ENCODE measurements at places on chromosomes 5 and 9.

- peak; percentile 83 for DNase-seq
These were observed 52.5 kb downstream of the JADE2 start for GRCh38 chr5:134577796-134578577.

- no peak for DNase-seq
These were observed 52.2 kb upstream of the SPINK5 start for GRCh38 chr5:148011398-148012137.

GRCh38 chr5:67746103-67746502 is 469.5 kb upstream of the PIK3R1 start:
- DNase-seq = no peak

GRCh38 chr5:134100283-134101091 is 14.0 kb upstream of the TCF7 start:
- no peak for DNase-seq

- no peak for DNase-seq
These were observed 14.7 kb downstream of the DNAJC25 start for GRCh38 chr9:111645806-111646205.

DNA sequence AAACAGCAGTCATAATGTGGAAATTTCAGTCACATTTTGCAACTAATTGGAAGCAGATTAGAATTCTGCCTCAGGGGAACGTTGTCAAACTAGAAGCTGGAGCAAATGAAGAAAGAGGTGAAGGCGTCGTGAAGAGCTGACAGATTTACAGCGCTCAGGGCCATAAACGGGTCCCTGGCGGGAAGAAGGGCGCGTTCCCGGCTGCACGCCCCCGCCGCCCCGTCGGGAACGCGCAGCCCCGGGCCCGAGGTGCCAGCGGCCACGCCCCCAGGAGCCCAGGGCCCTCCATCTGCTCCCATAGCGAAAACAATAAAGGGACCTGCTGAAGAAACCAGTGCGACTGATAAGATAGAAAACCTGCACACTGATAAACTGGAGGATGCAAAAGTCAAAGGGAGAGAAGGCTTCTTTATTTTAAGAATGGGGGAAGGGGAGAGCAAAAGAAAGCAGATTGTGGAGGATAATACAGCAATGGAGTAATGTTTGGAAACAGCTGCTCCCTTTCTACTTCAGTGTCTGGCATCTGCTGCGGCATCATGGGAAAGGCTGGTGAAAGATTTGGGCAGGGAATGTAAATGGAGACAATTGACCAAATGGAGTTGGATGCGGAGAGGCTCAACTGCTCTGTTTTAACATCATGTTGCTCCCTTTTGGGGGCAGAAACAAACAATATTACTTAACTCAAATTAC is 11.1 kb downstream of the ZNF608 start:
- peak; percentile 80 for DNase-seq

GRCh38 chr5:58066076-58066475 is 393.8 kb downstream of the PLK2 start:
- DNase-seq = no peak

GRCh38 chr5:154654486-154655371 is 100.4 kb upstream of the LARP1 start:
- DNase-seq = no peak

GRCh38 chr5:143812085-143812705 is at the start of gene HMHB1:
HMHB1 (plus strand) TSS chr5:143812161.
- no peak for DNase-seq

- DNase-seq = no peak
These were observed 136.5 kb downstream of the STK32A start for GRCh38 chr5:147371290-147371689.

- DNase-seq = no peak
These were observed 123.2 kb upstream of the KIF2A start for GRCh38 chr5:62182802-62183201.

DNA sequence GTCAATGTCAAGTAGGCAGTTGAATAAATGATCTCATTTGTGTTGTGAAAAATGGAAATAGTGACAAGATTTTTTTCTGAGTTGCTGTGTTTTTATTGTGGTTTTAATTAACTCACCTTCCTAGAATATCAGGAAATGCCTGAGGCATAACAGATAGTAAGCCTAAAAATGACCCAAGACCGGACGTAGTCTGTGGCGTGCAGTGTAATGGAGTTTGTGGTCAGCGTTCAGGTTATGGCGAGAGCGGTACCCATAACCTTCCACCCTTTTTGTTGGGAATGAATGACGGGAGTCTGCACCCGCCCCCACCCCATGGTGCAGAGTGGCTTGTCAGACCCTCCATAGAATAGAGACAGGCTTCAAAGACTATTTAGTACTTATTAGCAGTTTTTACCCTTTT is 119.3 kb downstream of the GALNT10 start:
- DNase-seq = no peak

- DNase-seq = no peak
These were observed 119.9 kb downstream of the C9orf152 start for GRCh38 chr9:110088099-110088498.

DNA sequence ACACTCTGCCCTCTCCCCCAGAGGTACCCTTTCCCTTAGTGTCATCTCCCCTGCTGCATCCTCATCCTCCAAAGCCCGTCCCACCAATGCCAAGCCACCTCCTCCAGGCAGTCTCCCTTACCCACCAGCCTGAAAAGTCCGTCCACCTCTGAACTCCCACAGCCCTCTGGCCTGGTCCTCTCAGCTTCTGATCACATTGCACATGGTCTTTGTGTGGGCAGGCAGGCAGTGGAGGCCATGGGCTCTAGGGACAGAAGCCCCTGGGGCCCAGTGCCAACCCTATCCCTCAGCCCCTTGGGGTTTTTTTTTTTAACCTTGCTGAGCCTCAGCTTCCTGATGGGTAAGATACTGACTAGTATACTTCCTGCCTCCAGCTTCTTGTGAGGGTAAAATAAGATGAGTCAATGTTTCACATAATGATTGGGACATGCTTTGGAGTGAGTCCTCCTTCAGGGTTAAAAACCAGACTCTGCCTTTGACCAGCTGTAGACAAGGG is 19.4 kb downstream of the CSF1R start:
- DNase-seq = no peak

- no peak for DNase-seq
These were observed 141.1 kb downstream of the EFNA5 start for GRCh38 chr5:107529618-107530017.

DNA sequence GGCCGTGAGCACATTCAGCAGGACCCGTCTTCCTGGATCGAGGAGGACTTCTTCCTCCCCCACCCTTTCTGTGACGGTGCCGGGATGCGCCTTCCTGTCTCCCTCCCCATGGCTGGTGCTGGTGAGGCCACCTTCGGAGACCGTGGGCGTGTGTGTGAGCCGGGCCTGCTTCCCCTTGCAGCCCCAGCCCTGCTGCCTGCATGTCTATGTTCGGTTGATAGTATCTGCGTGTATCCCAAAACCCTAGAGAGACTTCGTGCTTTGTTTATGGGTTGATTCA is 12.8 kb downstream of the CEP72 start:
- no peak for DNase-seq

GRCh38 chr5:124736805-124737188 is 9.6 kb downstream of the ZNF608 start:
- no peak for DNase-seq

DNA sequence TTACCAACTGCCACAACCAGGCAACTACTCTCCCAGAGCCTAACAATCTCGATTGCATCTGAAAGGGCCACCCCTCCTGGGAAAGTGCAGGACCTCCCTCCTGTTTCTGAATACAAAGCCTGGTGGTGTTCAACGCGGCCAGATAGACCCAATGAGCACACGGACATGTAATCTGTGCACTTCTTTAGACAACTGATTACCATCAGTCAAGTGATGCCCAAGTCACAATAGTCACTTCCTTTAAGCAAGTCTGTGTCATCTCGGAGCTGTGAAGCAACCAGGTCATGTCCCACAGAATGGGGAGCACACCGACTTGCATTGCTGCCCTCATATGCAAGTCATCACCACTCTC is 739 bp downstream of the C9orf72 start:
- DNase-seq = peak; percentile 17

DNA sequence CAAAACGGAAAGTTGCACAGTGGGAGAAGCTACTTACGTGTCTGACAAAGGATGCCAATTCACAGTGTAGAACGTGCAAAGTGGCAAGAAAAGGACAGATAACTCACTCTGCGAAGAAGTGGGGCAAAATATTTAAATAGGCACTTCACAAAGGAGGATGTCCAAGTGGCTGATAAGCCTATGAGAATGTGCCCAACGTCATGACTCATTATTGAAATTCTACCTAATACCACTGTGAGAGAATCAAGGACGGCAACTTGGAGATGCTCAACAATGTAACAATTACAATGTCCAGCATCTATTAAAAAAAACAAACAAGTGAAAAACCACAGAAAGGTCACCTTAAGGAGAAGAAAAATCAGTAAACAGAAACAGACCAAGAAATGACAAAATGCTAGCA is 59.0 kb downstream of the NACC2 start:
- DNase-seq = no peak

GRCh38 chr5:67238191-67238590 is 41.6 kb upstream of the CD180 start:
- DNase-seq = no peak

GRCh38 chr5:57229313-57229712 is 55.5 kb downstream of the GPBP1 start:
- DNase-seq = no peak

- DNase-seq = no peak
These were observed 33.9 kb downstream of the PRELID2 start for GRCh38 chr5:145801195-145801594.

GRCh38 chr9:136525841-136526499 is 19.9 kb downstream of the NOTCH1 start:
- no peak for DNase-seq

DNA sequence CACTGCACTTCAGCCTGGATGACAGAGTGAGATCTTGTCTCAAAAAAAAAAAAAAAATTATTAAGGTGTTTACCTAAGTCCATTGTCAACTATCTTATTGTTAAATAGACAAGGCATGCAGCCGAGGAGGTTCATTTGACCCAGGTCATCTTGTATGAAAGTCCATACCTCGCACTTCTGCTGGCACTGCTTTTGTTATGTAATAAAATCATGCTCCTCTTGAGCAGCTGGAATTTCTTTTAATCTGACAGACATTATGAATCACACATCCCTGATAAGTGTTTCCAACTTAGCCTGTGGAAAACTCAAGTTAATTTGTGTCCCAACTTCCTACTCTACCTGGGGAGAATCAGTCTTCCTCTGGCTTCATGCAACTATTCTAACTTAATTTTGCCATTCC is 315.6 kb upstream of the KLF4 start:
- no peak for DNase-seq

GRCh38 chr5:80569961-80570786 is at the start of gene ANKRD34B:
ANKRD34B (minus strand) TSS chr5:80570280; CDS start chr5:80560019, 10,261 bp downstream.
- peak; percentile 72 for DNase-seq
